ENCODE measurements at places on chromosomes 5 and 9.
A peak's percentile ranks its signal among the peaks of the same experiment; 100 is the strongest.

DNA sequence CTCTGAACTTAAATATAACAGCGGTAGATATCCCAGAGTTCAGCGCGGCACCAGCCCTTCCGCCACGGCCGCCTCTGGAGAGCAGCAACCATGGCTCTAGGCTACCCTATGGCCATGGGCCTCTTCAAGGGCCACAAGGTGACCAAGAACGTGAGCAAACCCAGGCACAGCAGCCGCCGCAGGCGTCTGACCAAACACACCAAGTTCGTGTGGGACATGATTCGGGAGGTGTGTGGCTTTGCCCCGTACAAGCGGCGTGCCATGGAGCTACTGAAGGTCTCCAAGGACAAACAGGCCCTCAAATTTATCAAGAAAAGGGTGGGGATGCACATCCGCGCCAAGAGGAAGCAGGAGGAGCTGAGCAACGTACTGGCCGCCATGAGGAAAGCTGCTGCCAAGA lies 229.0 kb downstream of the ACTL7B start:
- DNase-seq = no peak

- DNase-seq = no peak
Observed at GRCh38 chr9:114849450-114849849, 43.6 kb upstream of the TNFSF15 start.

- DNase-seq = no peak
Observed at GRCh38 chr9:108377881-108378280, 477.9 kb downstream of the ACTL7B start.

DNA sequence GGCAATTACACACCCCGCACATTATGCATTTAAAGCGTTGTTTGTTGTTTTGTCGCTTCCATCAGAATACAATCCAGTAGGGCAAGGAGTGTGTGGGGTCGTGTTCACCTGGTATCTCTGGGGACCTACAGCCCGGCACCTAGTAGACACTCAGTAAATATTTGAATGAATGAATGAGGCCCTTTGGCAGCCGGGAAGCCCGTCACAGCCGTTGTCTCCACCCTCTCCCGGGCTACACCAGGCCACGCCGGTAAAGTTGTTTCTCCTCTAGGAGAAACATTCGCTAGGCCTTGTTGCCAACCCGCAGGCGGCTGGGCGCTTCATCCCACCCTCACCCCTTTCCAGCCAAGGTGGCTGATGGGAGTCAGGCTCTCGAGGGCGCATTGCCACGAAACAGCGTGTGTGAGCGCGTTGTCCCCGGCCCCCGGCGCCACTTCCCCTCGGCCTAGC lies 876 bp upstream of the JAK2 start:
- no peak for DNase-seq

GRCh38 chr9:7910426-7911020 lies 110.9 kb upstream of the DMAC1 start:
- no peak for DNase-seq

DNA sequence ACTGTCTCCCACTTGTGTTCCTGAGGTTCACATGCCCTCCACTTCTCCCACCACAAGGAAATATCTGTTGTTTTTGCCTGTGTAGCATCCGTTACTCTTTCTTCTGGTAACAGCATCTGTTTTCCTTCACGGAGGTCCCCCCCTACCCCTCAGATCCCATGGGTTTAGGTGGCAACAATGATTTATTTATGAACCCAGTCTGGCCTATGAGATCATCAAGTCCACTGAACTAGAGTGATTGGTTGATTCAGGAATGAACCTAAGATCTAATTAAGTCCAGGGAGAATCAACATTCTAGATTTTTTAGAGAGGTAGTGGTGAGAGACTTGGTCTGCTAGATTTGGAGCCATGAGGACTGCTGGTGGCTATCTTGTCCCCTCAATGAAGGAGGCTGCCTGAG lies 166.8 kb downstream of the NR3C1 start:
- DNase-seq = no peak

GRCh38 chr5:60092671-60093422 lies 199.3 kb upstream of the PDE4D start:
- no peak for DNase-seq

DNA sequence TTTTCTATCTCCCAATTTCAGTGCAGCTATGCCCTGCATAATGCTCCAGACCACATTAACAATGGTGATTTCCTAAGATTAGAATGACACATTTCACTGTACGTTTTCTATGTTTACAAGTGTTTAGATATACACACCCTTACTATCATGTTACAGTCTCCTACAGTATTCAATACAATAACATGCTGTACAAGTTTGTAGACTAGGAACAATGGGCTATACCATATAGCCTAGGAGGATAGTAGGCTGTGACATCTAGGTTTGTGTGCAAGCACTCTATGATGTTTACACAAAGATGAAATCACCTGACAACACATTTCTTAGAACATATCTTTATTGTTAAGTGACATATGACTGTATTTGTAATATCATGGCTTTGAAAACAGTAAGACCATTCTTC lies 1435.6 kb upstream of the NUDT12 start:
- no peak for DNase-seq

GRCh38 chr5:11734369-11734768 lies 169.9 kb downstream of the CTNND2 start:
- DNase-seq = no peak

GRCh38 chr5:68369023-68369359 lies 153.4 kb downstream of the PIK3R1 start:
- no peak for DNase-seq

GRCh38 chr5:126189231-126189630 lies 234.0 kb upstream of the GRAMD2B start:
- no peak for DNase-seq

DNA sequence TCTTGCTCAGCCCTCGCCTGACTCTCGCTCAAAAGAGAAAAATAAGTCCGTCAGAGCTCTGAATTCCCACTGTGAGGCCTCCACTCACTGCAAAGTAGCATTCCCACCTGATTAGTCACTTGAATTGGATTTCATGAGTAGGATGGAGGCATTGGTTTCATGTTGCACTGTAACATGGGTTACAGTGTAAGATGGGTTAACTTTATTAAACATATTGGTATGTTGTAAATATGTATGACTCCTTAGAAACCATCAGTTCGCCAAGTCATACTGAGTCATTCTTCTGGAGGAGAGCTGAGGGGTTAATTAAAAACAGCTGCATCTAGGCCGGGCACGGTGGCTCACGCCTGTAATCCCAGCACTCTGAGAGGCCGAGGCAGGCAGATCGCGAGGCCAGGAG lies 93.8 kb upstream of the BNC2 start:
- no peak for DNase-seq

GRCh38 chr9:76159293-76159926 lies 234.8 kb downstream of the RFK start:
- no peak for DNase-seq

GRCh38 chr5:122368510-122369251 lies 56.6 kb downstream of the SNCAIP start:
- DNase-seq = no peak

GRCh38 chr5:15183520-15183919 lies 311.9 kb upstream of the ANKH start:
- no peak for DNase-seq

DNA sequence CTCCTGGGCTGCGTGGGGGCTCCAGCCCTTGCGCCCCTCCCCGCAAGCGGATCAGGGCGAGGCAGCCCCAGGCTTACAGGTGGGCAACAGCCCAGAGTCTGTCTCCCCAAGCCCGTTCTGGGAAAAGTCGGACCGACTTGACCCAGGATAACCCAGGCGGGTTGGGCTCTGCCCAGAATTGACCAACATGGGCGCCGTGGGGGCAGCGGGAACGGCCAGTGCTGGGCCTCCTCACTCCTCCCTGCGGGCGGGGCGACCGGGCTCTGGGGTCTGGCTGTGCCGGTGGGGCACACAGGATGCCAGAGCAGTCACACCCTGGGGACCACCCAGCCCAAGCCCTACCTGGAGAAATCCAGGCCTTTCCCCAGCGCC lies 15.3 kb upstream of the SYNPO start:
- DNase-seq = no peak

DNA sequence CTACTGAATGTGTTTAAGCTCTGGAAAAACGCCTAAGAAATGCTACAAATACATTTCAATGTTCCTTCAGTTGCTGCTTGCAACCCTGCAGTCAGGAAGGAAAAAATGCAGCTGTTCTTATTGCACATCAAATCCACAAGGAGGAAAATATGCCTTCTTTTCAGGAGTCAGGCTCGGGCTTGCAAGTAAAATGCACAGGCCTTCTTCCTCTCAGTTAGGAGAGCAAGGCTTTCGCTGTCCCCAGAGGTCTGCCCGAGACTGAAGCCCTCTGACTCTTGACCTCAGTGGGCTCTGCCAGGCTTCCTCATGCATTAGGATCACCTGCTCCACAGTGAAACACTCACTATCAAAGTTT lies 899 bp upstream of the SHC3 start:
- no peak for DNase-seq

- DNase-seq = no peak
Observed at GRCh38 chr9:83964973-83965349, 15.1 kb downstream of the HNRNPK start.

- DNase-seq = no peak
Observed at GRCh38 chr9:136880651-136881050, 5.7 kb upstream of the TRAF2 start.

- DNase-seq = no peak
Observed at GRCh38 chr5:110027527-110028322, 338.0 kb downstream of the MAN2A1 start.

GRCh38 chr9:127569886-127570401 lies 42.1 kb upstream of the STXBP1 start:
- no peak for DNase-seq

DNA sequence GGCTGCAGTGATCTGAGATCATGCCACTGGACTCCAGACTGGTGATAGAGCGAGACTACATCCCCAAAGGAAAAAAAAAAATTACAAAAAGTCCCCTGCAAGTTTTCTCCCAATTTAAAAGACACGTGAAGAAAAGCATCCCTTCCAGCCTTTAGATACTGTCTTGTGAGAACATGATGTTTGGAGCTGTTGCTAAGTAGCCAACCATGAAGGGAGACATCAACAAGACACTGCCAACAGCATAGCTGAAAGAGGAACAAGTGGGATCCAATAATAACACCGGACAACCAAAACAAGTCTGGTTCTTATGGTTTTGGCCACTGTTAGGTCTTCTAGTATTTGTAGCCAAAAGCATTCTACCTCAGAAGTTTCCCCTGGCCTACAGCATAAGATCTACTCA lies 118.9 kb upstream of the CCDC180 start:
- DNase-seq = no peak

DNA sequence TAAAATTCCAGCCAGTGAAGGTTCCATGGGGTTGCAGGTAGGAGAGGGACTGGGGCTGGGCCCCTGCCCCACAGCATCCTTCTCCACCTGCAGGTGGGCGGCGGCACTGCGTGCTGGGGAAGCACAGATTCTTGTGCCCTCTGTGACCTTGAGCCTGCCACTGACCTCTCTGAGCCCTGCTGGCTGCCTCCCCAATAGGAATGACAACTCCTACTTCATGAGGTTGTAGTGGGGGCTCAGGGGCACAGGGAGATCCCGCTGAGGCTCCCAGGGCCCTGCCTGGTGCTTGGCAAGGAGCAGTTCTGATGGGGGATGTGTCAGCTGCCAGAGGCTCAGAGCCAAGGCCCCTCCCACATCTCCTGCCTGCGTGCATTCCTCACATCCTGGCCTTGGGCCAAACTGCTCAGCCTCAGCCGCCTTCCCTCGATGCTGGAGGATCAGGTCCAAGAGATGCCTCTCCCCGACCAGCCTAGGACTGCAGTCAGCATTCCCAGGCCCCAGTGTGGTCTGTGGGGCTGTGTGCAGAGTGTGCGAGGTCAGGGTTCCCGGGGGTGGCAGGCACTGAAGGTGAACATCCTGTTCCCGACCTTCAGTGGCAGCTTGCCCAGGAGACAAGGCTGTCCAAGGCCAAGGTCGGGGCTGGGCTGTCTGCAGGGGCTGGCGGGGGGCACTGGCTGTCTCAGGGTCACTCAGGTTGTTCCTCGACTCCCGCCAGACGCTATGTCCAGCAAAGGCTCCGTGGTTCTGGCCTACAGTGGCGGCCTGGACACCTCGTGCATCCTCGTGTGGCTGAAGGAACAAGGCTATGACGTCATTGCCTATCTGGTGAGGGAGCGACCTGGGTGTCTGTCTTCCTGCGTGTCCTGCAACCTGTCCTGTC lies 7.0 kb downstream of the ASS1 start:
- peak; percentile 90 for DNase-seq

Data from coronary artery (tissue), 2 donors.